Activated T-cell treated with anti-CD3 and anti-CD28 coated beads, Interleukin-2, amount 50 U/mL, for 72 hours (primary cell): ENCODE measurements at places on chromosomes 12 and 14.

DNA sequence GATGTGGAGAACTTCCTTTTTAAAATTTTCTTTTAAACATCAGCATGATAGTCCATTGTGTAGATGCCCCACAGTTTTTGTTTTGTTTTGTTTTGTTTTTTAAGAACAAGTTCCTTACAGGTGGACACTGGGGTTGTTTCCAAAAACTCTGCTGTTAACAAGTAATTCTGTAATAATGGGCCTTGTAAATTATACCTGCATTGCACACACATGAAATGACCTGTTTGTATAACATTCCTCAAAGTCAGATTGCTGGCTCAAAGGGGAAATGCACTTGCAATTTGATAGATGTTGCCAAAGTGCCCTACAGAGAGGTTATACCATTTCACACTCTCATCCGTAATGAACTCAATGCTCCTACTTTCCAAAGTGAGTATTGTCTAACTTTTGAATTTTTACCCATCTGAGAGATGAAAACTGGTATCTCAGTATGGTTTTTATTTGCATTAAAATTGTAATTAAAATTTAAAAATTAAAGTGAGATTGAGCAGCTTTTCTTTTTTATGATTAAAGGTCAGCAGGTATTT, 89.2 kb downstream of the SPPL3 start:
- DNase-seq: no peak

- DNase-seq: no peak
Measured at GRCh38 chr12:105860561-105861207, 278.1 kb downstream of the NUAK1 start.

GRCh38 chr12:103855036-103855712, 14.1 kb upstream of the NT5DC3 start:
- no peak for DNase-seq

DNA sequence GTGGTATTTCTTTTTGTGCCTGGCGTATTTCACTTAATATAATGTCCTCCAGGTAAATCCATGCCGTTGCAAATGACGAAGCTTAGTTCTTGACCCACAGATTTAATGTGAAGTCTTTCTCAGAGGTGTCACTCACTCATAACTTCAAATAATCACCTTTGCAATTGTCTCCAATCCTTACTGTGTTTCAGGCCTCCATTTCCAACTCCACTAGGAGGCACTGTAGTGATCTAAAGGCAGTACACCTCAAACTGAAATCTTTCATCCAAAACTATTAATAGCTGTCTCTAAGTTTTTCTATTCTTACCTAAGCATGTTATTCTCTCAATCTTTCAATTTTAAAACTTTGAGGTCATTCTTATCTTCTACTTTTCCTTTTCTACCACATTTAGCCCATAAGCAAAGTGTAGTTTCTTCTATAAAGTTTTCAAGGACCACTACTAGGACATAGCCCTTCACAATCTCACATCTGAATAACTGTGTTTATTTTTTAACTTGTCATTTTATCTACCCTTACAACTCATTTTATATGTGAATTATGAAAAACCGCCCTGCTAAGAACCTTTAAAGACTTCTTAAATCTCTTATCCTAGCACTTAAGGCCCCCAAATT, 25.5 kb upstream of the FBXO34 start:
- peak; percentile 12 for DNase-seq

DNA sequence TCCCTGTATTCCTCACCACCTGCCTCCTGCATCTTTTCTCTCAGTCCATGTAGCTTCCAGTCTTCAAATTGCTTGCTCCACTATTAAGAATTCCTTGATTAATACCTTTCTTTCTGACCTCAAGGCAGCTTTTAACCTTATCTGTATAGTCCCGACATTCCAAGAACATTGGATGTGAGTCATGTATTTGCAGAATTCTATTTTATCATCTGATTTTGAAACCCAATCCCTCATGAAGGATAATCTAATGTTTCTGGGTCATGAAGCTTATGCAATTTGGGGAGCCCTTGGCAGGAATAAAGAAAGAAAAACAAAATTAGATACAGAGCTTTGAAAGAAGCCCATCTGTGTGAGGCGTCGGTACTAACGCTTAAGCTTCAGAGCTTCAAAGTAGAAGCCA, 63.4 kb upstream of the CCND2 start:
- DNase-seq: no peak

- no peak for DNase-seq
Measured at GRCh38 chr12:121159467-121160307, 27.0 kb downstream of the P2RX7 start.

GRCh38 chr14:100616854-100617409, 29.7 kb upstream of the BEGAIN start:
- no peak for DNase-seq

- no peak for DNase-seq
Measured at GRCh38 chr14:89851106-89851505, 103.4 kb downstream of the EFCAB11 start.

- no peak for DNase-seq
Measured at GRCh38 chr14:89267656-89268055, 149.4 kb downstream of the FOXN3 start.

DNA sequence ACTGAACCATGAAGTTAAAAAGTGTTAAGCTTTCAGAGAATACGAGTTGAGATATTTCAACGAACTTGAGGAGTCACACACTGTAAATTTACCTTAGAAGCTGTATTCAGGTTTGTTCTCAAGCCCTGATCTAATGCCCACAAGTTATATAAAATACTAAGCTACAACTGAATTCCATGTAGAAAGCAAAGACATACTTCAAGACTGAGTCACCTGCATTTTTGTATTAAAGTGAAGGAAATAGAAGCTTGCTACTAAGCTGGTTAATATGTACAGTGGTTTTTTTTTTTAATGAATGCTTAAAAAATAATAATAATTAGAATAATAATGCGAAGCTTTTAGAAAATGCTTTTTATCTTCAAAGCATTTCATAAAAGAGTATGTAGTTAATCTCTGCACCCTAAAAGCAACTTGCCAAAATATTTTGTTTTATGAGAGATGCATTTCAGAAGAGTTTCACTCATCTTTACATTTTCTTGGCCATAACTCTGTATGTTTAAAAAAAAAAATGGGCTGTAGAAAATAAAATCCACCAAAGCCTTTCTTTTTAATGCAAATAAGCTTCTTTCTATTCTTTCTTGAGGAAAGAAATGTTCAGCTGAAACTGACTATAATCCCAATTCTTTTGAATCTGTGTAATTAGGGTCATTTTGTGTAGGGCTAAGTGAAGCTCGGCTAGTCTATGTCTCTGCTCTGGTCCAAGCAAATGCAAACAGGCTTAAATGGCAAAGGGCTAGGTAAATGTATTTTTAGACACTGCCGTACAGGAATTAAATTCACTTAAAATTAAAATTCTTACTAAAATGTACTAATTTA, 1047.5 kb upstream of the FLRT2 start:
- DNase-seq: no peak

- no peak for DNase-seq
Measured at GRCh38 chr12:88559772-88560171, 20.5 kb downstream of the KITLG start.

GRCh38 chr14:78595797-78596196, 425.6 kb downstream of the NRXN3 start:
- no peak for DNase-seq

DNA sequence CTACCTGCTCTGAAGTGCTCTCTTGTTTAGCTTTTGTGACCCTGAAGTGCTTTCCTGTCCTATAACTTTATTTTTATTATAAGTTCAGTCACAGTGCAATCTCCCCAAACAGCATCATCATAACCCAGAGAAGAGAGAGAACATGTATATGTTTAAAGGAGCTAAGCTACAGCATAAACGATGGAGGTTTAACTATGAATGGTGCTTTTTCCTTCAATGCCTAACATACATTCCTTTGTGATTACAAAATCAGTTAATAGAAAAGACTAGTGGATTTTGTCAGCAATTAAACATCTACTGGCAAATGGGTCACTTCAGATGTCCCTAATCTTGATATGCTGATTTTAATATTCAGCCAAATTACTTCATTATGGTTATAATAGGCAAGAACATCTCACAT, 46.4 kb downstream of the ZFYVE21 start:
- no peak for DNase-seq

- no peak for DNase-seq
Measured at GRCh38 chr12:89678225-89678624, 30.4 kb downstream of the ATP2B1 start.

- DNase-seq: no peak
Measured at GRCh38 chr12:111138016-111138415, 217.6 kb upstream of the MYL2 start.

DNA sequence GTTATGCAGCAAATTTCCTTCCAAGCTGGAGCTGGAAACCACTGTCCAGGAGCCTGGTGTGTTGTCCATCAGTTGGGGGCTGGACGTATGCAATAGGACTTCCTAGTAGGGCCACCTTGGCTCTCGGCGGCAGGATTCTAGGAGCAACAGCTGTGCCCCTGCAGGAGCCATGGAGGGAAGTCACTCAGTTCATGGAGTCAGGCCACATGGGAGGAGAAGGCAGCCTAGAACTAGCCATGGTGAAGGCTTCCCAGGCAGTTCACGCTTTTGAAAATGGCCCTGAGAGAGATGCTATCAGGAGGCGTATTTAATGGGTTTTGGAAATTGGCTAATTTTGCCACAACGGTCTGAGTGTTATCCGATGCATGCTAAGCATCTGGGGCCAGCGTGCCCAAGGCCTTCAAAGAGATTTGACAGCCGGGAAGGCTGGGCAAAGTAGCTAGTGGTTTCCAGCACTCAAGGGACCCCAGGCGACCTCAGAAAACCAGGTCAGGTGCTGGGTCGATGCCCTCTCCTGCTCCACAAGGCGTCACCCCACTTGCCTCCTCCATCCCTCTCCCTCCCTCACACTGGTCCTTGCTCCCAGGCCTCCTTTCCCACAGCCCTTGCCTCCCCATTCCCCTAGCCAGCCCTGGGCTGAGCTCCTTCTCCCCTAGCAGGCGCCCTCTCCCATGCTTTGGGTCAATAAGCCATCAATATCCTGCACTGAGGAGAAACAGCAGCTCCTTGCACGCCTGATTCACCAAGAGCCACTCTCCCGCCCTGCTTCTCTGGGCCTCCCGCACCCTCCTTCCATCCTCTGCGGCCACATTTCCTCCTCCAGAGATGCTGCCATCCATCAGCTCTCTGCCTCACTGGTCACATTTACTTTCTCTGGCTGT, 30.9 kb upstream of the SYNDIG1L start:
- DNase-seq: no peak

- DNase-seq: no peak
Measured at GRCh38 chr14:21426692-21427091, 29.2 kb downstream of the CHD8 start.

GRCh38 chr14:41461380-41461779, 145.3 kb upstream of the LRFN5 start:
- no peak for DNase-seq

- DNase-seq: no peak
Measured at GRCh38 chr12:39613525-39613924, 6.1 kb downstream of the ABCD2 start.

DNA sequence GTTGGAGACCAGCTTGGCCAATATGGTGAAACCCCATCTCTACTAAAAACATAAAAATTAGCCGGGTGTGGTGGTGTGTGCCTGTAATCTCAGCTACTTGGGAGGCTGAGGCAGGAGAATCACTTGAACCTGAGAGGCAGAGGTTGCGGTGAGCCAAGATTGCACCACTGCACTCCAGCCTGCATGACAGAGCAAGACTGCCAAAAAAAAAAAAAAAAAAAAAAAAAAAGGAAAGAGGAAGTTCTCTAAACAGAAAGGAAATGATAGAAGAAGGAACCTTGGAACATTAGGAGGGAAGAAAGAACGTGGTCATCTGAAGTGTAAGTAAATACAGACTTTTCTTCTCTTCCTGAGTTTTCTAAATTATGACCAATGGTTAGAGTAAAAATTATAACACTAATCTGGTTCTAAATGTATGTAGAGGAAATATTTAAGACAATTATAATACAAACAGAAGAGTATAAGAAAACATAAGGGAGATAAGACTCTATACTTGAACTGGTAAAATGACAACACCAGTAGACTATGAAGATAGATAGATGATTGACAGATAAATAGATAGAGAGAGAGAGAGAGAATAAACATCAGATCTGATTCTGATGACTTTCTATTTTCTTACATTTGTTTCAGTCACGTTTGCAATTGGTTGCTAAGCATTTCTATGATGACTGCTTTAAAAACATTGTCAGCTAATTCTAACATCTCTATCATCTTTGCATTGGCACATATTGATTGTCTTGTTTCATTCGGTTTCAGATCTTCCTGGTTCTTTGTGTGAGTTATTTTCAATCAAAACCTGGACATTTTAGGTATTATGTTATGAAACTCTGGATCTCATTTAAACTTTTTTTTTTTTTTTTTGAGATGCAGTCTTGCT, 12.9 kb upstream of the CORO1C start:
- DNase-seq: no peak

DNA sequence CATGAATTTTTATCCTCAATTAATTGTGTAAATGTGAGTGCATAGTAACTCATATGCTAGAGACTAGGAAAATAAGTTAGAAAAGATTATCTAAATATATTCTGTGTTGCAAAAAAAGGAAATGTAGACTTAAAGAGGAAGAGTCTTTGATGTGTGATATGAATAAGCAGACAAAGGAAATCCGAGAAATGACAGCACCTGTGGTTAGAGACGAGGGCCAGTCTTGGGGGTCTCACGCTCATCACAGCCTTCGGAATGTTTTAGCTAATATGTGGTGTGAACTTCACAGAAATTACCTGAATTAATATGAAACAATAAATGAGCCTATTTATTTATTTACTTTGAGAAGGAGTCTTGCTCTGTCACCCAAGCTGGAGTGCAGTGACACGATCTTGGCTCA, 11.6 kb downstream of the ATP6V0A2 start:
- no peak for DNase-seq

- DNase-seq: no peak
Measured at GRCh38 chr12:43282106-43282505, 269.9 kb downstream of the ADAMTS20 start.

DNA sequence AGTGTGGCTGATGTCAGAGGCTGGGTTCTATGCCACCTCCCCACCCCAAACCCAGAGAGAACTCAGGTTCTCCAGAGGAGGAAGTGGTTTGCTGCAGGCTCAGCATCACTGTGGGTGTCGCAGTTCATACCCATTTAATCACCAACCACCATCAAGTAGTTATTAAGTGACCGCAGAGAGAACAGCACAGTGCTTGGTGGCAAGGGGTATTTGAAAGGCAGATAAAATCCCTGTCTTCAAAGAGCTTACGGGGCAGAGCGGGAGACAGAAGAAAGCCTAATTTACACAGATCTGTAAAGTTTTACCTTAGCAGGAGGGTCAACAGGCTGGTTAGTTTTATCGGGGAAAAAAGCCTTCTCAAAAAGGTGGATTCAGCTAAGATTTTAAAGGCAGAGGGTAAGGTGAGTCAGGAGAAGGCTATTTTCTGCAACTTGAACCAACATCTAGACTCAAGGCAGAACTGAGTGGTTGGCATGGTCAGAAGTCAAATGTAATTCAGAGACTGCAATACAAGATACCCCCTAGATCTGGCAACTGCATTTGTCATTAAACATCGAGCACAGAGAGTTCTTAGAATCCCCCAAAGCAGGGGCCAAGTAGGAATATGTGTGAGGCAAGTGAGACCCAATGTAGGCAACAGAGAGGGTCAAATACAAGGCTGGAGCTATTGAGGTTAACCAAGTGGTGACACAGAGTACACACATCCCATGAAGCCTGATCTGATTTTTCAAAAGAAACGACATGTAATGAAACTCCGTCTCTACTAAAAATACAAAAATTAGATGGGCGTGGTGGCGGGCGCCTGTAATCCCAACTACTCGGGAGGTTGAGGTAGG, 13.2 kb downstream of the PXN start:
- peak; percentile 78 for DNase-seq

GRCh38 chr12:16174282-16174681, 103.2 kb downstream of the SLC15A5 start:
- no peak for DNase-seq
